ENCODE measurements at places on chromosomes 13 and 19.
A peak's percentile ranks its signal among the peaks of the same experiment; 100 is the strongest.

GRCh38 chr19:41023193-41023592 lies 32.1 kb downstream of the CYP2B6 start:
- no peak for DNase-seq

DNA sequence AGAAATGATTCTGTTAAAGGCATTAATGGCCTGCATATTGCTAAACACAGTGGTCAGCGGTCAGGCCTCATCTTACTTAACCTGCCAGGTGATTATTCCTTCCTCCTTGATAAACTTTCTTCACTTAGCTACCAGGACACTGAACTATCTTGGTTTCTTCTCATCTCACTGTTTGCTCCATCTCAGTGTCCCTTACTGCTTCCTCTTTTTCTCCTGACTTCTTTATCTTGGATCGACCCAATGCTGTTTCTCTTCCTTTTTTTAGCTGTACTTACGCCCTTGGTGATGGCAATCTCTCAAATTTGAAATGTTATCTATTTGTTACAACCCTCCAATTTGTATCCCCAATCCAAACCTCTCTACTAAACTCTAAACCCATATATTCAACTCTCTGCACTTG lies 7.8 kb upstream of the CLC start:
- no peak for DNase-seq

DNA sequence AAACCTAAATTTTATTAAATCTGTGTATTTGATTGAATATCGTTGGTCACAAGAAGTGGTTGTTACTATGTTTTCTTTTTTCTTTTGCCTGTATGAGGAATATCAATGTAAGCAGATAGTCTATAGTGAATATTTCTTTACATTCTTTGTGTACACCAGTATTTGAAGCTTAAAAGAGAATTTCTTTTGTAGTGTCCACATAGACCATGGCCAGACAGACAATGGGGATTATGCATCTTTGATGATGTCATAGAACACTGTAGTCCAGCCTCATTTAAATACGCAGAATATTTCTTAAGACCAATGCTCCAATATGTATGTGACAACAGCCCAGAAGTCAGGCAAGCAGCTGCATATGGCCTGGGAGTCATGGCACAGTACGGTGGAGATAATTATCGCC lies 64.8 kb downstream of the IPO5 start:
- no peak for DNase-seq

DNA sequence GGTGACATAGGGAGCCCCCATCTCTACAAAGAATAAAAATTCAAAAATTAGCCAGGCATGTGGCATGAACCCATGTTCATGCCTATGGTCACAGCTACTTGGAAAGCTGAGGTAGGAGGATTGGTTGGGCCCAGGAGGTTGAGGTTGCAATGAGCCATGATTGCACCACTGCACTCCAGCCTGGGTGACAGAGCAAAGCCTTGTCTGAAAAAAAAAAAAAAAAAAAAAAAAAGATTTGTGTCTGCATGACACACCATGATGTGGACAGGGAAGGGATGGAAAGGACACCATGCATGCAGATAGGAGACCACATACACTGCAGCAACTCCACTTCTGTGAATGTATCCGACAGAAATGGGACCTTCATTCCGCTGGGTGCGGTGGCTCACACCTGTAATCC lies 34.0 kb upstream of the HOMER3 start:
- DNase-seq = no peak

- DNase-seq = no peak
Observed at GRCh38 chr19:16327169-16327475, 2.5 kb downstream of the KLF2 start.

GRCh38 chr19:56670961-56671612 lies 470 bp downstream of the ZNF835 start:
- DNase-seq = no peak

DNA sequence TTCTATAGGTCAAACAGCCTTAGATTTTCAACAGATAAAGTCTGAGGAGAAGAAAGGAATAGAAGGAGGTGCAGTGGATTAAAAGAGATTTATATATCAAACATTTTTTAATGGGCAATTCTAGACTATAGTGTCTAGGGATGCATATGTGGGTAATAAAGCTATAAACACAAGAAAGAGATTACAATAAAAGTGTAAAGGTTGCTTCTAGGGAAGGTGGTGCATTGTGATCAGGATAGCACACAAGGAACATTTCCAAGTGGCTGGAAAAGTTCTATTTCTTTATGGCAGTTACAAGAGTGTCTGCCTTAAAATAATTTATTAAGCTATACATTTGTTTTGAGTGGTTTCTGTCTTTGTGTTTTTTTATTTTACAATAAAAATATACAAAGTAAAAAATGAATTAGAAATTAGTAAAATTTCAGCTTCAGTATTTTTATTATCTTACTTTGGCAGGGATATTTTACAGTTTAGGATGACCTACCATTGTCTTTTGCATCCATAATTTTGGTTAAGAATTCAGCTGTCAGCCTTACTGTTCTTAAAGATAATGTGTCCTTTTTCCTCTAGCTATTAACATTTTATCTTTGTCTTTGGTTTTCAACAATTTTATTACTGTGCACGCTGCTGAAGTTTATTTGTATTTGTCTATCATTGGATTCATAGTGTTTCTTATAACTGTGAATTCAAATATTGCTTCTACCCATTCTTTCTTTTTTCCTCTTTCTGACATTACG lies 221.8 kb downstream of the LACC1 start:
- DNase-seq = no peak

DNA sequence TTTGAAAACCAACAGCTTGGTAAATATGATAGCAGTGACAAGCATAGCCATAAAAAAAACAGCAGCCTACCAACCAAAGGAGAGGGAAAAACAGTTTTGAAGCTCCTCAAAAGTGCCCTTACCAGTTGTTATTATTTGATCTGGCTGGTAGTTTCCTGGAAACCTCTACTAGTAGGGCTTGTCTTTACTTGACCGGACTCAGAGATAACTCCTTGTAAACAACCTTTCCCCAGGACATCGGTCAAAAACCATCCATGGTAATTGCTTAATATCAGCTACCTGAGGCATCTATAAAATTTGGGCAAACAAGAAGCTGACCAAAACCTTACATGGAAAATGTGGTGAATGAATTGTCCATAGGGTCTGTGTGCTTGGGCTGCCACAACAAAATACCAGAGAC lies 210.9 kb downstream of the FGF14 start:
- no peak for DNase-seq

- no peak for DNase-seq
Observed at GRCh38 chr19:10687518-10688288, 13.5 kb upstream of the QTRT1 start.

GRCh38 chr19:44687888-44688287 lies 11.1 kb upstream of the CEACAM16 start:
- no peak for DNase-seq

- no peak for DNase-seq
Observed at GRCh38 chr13:30442926-30443325, 20.6 kb downstream of the UBE2L5 start.

- DNase-seq = no peak
Observed at GRCh38 chr19:53091413-53092254, 11.6 kb downstream of the ZNF160 start.

DNA sequence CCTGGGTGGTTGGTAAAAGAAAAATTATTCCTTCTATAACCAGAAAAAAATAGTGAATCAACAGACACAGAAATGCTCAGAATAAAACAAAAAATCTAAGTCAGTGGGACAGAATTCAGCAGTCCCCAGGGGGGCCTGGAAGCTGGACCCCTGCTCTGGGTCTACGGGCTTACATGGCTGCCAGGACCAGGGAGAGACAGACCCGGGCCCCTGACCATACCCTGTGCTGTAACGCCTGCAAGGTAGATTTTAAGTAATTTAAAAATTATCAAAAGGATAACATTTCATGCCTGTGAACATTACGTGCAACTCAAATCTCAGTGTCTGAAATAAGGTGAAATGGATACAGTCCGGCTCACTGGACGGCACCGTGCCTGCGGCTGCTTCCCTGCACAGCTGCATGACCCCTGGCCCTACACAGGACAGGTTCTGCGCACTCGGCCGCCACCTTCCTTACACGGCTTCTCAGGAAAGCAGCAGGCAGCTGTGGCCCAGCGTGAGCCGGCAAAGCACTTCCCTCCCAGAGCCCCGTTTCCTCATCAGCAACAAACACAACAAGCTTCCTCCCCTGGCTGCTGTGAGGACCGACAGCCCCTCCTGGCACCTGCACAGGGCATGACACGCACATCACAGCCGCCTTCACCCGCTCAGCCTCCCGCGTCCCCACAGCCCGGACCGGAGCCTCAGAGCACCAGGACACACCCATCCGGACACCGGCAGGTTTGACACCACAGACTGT lies 22.2 kb downstream of the RASA3 start:
- peak; percentile 26 for DNase-seq

DNA sequence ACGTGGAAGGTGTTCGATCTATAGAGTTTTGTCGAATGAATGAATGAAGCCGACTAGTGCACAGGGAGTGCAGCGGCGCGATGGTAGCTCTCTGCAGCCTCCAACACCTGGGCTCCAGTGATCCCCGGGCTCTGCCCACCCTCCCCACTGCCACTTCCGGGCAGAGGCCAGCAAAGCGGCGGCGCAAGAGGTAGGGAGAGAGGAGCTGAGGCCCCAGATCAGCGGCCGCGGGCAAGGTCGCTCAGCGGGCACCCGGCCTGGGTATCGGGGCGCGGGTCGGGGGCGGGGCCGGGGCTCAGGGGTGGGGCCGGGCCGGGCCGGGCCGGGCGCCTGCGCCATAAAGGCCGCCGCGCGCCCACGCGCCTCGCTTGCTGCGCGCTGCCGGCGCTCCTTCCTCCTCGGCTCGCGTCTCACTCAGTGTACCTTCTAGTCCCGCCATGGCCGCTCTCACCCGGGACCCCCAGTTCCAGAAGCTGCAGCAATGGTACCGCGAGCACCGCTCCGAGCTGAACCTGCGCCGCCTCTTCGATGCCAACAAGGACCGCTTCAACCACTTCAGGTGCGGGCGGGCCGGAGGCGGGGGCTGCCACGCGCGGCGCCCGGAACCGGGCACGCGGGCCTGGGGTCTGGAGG lies at the start of gene GPI:
Gene GPI (plus strand): TSS at position 367 of the 633 bp plus-strand sequence. CDS start 71 bp downstream, at position 438.
- peak; percentile 87 for DNase-seq

GRCh38 chr19:40246292-40247073 lies 20.0 kb upstream of the CCNP start:
- no peak for DNase-seq

DNA sequence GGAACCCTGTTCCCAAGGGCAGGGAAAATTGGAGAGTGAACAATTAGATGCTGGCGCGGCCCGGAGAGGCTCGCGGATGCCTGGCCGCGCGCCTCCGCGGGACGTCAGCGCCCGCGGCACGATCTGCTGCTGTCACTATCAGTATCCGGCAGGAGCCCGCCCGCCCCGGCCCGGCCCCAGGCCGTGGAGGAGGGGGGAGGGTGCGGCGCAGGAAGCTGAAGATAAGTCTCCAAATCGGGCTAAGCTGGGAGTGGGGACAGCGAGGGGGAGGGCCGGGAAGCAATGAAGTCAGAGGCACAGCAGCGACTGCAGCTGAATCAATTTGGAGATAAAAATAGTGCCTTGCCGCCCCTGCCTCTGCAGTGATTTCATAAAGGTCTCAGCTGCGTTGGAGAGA lies 441.5 kb upstream of the KLF12 start:
- peak; percentile 63 for DNase-seq

- DNase-seq = peak; percentile 57
Observed at GRCh38 chr19:48419158-48419920, 25.9 kb downstream of the GRIN2D start.

- peak; percentile 50 for DNase-seq
Observed at GRCh38 chr19:55368701-55369563, 1.3 kb downstream of the IL11 start.

DNA sequence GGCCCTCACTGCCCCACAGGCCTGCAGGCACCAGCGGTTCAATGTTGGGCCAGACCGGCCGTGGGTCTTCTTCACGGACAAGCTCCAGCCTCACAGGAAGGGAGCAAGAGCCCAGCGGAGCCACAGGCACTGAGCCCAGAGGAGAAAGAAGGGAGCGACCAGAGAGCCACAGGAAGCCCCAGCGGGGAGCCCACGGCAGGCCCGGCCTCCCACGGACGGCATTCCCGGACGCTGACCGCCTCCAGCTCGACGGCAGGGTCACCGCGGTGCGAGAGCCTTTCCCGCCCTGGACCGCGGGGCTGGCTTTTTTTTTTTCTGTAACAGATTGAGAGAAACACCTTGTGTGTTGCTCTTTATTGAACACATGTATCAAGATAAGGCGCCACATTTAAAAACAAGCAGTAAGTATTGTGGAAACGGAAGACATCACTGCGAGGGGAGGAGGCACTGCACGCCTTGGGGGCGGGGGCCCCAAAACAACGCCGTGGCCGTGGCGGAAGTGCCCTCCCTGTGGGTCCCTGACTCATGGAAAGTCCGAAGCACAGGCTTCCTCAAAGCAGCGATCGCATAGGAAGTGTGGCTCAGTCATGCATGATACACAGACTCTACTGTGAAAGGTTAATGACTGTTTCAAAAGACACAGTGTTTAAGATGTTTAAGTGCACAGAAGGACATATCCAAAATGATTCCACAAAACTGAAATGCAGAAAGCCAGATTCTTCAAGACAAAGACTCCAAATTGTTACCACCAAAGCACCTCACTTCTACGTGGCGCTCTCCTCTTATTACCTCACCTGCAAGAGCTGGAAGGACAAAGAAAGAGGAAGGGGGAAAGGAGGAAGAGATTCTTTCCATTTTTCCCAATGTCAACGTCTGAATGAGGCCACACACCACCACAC lies 3.5 kb downstream of the RASA3 start:
- no peak for DNase-seq

GRCh38 chr13:43146400-43146799 lies 123.0 kb downstream of the DNAJC15 start:
- no peak for DNase-seq

GRCh38 chr13:113934576-113934975 lies 39.3 kb downstream of the C13orf46 start:
- no peak for DNase-seq

GRCh38 chr19:19304186-19304965 lies 15.9 kb downstream of the SUGP1 start:
- no peak for DNase-seq

GRCh38 chr13:83378908-83379307 lies 503.4 kb downstream of the SLITRK1 start:
- no peak for DNase-seq

GRCh38 chr13:80303225-80303811 lies 37.6 kb downstream of the SPRY2 start:
- no peak for DNase-seq

DNA sequence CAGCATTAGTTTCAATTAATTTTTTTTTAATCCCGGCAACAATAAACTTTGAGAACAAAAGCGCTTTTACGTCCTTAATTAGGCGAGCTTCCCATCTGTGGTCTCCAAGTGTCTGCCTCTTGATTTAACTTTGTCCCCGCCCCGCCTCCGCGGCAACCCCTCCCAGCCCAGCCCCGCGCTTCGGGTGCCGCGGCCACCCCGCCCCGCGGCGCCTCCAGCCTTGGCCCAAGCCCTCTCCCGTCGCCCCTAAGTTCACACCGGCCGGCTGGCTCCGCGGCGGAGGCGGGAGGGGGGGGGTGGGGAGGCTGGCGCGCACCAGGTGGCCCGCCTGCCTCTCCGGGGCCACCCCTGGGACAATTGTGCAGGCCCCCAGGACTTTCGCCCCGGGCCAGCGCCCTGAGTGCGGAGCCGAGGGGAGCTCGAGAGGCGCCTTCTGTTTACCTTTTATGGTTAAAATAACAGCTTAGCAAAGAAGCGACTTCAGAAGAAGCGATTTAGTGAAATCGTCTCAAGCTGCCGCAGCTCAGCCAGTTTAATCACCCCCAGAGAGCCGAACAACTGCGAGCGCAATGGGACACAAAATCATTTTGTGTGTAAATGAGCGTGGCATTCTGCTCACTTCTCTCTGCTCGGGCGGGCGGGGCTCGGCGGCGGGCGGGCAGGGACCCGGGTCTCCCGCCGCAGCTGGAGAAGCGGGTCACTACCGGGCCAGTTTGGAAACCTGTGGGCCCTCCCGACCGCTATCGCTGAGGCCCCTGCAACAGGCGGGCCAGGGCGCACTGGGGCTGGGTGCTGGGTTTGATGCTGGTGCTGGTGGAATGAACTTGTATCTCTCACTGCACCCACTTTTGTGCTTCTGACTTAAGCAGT lies 1.4 kb downstream of the KCTD15 start:
- peak; percentile 60 for DNase-seq

All from NCI-H69 (cell line).